ENCODE measurements at places on chromosomes 6 and 20.

DNA sequence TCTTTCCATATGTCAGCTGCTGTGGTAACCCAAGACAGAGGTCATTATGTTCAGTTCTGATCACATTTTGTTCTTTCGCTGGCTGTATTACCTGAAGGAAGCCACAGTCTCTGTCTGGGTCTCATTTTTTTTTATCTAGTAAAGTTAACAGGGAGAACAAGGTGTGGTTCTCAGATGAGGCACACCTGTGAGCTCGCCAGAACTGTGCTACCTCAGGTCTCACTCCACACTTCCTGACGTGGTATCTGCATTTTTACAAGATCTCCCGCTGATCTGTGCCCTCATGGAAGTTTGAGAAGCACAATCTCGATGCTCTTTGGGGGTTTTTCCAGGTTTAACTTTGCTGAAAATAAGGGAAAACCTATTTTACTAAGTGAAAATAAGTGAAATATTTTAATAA lies 169.5 kb upstream of the CENPW start:
- no peak for DNase-seq

- no peak for DNase-seq
These were observed 28.8 kb upstream of the ME1 start for GRCh38 chr6:83459663-83460062.

DNA sequence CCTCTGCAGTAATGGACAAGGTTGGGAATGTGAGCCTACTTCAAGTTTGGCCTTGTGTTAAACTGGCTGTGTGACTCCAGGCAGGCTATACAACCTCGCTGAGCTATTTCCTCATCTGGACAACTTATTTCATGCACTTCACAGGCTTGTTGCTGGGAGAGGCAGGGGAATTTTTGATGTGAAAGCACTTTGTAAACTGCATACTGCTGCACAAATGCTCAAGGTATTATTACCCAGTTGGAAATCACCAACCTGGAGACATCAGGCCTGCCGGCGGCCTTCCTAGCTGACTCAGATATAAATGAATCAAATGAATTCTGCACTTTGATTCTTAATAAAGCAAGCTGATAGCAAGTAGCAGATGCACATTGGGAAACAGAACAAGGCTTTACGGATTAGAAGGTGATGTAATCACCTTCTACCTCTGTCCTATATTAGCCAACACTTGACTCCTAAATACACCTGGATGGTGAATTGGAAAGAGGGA lies 10.1 kb downstream of the JARID2 start:
- no peak for DNase-seq

DNA sequence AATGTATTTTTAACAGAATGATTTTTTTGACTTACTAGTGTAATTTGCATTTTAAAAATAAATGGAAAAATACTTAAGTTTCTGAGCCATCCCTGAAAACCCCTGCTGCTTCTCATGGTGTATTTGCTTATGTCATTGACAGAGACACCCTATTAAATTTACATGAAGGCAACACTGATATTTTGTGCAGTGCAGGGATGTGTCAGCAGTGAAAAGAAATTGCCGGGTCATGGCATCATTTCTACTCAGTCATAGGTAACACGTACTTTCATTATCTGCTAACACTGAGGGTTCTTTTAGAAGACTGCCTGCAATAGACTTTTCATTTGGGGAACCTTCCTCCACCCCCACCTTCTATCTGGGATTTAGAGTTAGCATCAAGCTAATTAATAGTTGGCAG lies 136.7 kb upstream of the RNF217 start:
- DNase-seq = no peak

- DNase-seq = no peak
These were observed 66.2 kb upstream of the CD83 start for GRCh38 chr6:14051355-14051754.

DNA sequence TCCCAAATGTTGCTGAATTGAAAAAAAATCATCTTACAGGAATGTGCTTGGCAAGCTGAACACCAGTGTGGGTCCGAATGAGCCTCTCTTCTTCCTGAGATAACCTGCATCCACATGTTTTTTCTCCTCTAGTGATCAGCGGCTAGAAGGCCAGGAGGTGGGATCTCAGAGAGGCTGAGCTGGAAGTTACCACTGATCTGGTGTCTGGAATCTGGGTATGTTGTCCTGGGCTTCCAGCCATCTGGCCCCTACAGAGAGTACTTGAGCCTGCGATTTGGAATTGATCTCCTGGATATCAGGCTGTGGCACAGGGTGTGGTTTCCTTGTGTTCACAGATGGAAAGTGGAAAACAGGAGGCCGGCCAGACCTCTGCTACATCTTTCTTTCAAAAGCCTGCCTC lies 35.9 kb downstream of the SULF2 start:
- DNase-seq = no peak

GRCh38 chr6:166849749-166850183 lies 106.6 kb downstream of the RNASET2 start:
- no peak for DNase-seq

DNA sequence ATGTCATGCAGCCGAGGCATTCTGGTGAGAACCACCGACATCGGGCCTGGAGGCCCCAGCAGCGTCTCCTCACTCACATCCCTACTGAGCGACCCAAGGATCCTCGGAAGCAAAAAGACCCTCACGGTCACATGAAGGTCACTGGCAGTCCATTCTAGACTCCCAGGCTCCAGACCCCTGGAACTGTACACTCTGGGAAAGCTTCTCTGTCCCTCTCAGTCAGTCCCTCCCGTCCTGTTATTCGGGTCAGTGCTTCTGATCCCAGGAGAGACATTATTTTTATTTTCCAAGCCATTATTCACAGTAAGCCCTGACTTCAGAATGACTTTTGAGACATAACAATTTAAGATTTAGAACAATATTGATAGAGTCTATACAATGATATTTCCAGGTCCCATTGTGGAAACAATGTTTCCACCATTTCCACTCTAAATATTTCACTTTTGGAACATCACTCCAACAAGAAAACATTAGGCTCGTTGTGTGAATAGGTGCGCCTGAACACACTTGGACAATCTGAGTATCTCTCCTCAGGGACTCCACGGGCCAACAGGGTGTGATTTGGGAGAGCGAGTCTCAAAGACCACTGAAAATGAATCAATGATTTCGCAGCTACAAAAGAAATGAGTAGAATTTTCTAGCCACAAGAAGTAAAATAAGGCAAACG lies 199.7 kb downstream of the SOD2 start:
- no peak for DNase-seq

DNA sequence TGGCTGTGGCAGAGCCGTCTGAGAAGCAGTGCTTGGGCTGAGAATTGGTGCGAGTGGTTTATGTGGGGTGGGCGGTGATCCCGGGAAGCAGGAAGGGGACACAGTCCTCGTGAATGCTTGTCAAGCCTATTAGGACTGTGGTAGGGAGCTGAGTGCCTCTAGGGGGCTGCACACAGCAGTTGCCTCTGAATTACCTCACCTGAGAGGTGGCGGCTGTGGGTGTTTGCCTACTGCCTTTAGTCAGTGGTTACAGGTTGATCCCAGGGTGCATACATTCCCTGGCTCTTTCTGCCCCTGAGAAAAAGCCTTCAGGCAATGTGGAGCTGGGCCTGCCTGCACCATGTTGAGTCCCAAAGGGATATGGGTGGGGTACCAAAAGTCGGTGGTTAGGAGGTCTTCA lies 5.2 kb downstream of the AP5S1 start:
- DNase-seq = no peak

DNA sequence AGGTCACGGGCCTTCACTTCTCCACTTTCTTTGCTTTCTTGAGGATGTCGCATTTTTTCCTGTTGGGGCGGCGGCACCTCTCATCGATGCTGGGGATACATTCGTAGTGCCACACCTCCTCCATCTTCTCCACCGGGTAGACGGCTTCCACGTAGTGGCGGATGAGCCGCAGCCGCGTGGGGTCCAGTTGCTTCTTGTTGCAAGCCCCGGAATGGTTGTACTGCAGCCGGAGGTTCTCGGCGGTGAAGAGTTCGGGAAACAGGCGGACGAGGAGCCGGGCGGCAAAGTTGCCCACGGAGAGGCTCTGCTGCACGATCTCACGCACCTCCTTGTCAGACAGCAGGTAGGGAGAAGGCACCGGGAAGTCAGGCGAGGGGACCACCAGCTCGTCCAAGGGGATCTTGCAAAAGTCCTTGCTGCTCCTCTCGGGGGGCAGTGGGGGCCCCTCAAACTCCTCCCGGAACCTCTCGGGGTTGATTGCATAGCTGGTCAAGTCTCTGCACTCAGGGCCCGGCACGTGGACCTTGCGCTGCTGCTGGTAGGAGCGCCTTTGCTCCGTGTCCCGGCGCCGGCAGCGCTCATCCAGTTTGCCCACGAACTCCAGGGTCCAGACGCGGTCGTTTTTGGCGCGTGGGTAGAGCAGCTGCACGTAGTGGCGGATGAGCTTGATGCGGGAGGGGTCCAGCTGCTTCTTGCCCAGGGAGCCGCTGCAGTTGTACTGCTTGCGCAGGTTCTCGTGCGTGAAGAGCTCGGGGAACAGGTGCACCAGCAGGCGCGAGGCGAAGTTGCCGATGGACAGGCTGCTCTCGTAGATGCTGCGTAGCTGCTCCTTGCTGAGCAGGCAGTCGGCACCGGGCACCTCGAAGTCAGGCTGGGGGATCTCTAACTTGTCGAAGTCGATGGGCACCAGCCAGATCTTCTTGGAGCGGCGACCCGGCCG lies 41.0 kb downstream of the MTRES1 start:
- no peak for DNase-seq

- no peak for DNase-seq
These were observed 63.4 kb upstream of the AFDN start for GRCh38 chr6:167763056-167763944.

DNA sequence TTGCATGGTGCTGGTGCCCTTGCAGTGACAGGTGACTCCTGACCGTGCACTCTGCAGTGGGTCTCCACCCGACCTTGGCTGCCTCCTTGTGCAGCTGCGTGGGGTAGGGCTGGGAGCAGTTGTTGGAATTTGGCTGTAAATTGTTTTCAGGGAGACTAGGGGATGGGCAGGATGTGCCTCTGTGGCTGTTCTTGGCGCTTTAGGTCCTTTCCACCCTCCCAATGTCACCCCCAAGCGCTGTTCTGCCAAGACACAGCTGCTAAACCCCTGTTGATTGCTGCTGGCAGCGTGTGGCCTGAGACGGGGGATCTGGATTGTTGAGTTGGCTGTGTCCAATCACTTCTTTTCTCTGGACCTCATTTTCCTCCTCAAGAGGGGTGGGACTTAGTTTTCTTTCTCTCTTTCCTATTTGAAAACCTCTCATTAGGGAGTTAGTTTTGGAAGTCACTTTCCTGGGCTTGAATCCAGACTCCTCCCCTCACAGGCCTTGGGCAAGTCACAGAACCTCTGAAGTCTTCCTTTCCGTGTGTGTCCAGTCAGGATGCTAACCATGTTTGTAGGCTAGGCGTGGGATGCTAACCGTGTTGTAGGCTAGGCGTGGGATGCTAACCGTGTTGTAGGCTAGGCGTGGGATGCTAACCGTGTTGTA lies 8.5 kb downstream of the IGF2R start:
- no peak for DNase-seq

- no peak for DNase-seq
These were observed 211.4 kb downstream of the FUT9 start for GRCh38 chr6:96227135-96227534.

DNA sequence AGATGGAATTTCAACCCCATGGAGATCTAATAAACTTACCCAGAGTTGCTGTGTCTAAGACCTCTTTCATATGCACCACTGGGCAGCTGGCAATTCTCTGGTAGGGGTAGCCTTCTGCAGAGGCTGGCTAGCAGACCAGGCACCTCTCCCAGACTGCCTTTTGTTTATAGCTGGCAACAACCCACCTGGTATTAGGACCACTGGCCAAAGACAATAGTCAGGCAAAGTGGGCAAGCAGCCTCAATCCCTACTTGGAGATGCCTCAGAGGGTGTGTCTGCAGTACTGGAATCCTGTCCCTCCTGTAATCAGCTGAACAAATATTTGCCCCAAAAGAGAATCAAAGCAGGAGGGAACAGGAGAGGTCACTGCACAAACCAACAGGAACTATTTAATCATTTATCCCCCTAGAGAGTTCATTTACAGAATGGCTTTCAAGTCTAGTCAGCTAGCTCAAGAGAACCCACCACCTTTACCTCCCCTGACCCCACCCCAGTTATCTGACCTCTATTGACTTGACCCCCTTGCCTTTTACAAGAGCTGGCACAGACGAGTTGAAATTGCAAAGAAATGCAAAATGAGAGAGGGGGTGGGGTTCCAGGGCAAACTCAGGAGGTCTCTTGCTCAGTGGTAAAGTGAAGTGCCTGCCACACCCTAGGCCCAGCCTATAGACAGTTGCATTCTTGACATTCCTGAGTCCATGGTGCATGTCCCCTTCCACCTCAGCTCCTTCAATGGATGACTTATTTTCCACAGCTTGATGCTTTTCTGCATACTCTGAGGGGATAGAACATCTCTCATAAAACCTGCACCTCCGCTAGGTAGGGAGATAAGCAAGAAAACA lies 2.8 kb downstream of the BCL2L1 start:
- no peak for DNase-seq

- no peak for DNase-seq
These were observed 1097.8 kb downstream of the KIF16B start for GRCh38 chr20:15475483-15475882.

GRCh38 chr20:64057628-64058498 lies 5.1 kb upstream of the TCEA2 start:
- peak; percentile 90 for DNase-seq

DNA sequence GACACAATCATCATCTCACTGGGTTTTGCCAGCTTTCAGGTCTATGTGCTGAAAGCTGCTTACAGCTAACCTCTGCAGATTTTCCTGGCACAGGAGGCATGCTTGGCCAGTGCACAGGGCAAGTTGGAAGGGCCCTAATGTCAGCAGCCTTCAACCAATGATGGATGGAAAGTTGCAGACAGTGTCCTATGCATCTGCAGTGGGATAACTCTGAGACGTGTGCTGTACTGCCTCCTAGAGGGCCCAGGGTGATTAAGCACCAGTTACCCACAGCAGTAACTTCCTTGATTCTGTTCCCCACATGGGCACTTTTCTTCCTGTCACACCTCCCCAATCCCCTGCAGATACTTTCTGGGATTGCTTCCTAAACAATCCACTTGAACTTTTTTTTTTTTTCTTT lies 38.6 kb downstream of the OVOL2 start:
- peak; percentile 46 for DNase-seq

DNA sequence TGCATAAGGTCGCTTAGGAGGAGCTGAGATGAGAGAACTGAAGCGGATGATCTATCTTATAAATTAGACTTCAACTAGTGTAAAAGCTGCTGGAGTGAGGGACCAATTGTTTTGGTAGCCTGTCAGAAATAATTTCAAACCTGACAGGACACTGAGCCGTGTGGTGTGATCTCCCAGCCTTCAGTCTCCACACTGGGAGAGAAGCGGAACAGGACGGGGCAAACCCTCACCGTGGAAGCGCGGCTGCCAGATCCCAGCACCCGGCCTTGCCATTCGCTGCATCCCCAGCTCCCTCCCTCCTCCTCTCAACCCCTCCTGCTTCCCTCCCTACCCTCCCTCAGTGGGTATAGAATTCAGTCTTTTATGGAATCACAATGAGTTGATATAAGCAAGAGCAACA lies 900.1 kb upstream of the SLC35B3 start:
- no peak for DNase-seq

DNA sequence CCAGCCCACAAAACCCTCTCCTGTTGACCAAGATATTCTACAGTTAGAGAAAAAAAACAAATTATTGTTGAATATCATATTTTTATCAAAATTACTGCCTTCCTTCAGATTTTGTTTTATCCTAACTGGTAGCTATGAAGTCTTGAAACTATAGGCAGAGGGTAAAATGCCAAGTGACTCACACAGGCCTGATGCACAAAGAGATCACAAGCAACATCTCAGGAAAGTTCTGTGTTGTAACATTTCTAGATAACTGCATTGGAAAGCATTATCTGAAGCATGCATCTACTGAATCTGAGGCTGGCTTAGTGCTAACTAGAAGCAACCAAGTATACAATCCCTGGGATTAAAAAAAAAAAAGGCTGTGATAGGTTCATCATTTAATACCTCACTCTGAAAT lies 134.2 kb downstream of the PKHD1 start:
- no peak for DNase-seq

All from D341Med (cell line).